Activated T-cell treated with anti-CD3 and anti-CD28 coated beads, Interleukin-2, amount 50 U/mL, for 48 hours (primary cell): ENCODE measurements at places on chromosomes 16 and 17.
A peak's percentile ranks its signal among the peaks of the same experiment; 100 is the strongest.

DNA sequence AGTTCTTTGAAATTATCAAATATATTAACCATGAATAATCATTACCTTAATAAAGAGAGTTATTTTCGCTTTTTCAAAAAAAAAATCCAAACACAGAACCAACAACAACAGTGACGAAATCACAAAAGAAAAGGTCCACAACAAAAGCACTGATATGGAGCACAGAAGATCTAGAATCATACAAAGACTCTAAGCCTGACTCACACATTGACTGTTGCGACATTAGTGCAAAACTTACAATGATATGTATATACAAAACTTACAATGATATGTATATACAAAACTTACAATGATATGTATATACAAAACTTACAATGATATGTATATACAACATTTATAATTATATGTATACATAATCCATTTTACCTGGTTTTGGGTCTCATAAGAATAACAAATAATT is 117.7 kb downstream of the USP22 start:
- no peak for DNase-seq

GRCh38 chr17:37097154-37097553 is 148.4 kb downstream of the AATF start:
- no peak for DNase-seq

DNA sequence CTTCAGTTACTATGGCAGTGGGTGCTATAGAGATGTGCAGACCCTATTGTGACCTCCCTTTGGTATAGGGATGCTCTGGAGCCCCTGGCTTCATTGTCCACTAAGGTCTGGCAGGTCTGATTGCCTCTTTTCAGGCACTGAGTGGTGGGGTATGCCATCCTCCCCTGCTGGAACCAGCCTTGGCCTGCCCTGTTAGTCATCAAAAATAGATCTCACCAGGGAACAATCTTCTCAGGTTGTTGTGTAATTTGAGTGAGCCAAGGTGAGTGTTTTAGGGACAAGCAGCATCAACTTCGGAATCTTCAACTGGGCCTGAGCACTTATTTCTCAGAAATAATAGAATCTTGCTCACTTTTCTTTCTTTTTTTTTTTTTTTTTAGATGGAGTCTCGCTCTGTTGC is 19.6 kb downstream of the HMOX2 start:
- no peak for DNase-seq

- no peak for DNase-seq
These were observed 68.0 kb upstream of the MRTFB start for GRCh38 chr16:14003074-14003570.

DNA sequence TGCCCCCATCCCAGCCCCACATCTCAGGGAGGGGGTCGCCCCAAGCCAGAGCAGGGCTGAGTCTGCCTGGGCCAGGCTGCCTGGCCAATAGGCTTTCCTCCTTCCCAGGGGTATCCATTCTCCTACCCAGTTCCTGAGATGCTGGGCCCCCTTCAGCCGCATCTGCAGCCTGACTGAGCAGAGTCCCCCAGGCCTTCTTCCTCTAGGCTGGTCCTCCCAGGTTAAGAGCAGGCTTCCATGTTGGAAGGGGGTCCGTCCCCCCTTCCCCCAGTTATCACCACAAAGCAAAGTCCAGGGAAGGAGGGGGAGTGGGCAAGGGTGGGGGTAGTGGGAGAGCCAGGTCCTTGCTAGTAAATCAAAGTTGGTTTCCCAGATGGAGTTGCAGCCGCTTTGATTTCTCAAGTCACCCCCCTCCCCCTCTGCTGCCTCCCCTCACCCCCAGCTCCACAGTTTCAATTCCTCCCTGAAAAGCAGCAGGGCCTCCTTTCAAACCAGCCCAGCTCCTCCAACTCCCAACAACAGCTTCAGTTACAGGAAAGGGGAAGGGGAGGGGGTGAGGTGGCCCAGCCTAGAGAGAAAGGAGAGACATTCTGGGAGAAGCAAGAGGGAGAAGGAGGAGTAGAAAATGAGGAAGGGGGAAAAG is 9.5 kb upstream of the FZD2 start:
- no peak for DNase-seq

DNA sequence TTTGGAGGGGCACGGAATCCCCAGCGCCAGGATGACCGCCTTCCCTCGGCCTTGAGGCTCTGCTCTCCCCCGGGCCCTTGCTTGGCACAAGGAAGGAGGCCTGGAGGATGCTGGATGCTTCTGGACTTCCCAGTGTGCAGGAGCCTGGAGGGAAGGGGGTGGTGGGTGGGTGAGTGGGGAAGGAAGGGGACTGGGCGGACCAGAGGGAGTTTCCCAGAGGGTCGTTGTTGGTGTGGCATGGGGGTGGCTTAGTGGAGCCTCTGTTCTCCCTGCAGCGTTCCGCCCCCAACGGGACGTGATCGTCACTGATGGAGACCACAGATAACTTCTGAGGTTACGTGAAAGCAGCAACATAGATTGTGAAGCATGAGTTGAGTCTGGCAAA is 140.0 kb downstream of the IRF8 start:
- peak; percentile 35 for DNase-seq

DNA sequence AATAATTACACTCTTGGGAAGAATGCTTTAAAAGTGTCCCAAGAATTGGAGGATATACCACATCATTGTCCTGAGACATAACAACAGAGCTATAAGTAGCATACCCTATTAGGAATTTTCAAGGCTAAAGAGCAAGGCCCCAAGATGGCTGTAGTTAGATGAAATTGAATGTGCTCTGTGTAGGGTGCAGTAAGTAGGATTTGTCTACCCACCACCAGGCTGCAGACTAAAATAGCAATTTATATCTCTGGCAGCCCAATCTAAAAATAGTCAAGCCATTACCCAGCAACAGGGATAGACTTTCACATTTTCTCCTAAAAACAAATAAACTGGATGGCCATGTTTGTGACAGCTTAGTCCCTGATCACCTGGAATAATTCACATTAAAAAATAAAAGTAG is 5.6 kb downstream of the MMD start:
- no peak for DNase-seq

DNA sequence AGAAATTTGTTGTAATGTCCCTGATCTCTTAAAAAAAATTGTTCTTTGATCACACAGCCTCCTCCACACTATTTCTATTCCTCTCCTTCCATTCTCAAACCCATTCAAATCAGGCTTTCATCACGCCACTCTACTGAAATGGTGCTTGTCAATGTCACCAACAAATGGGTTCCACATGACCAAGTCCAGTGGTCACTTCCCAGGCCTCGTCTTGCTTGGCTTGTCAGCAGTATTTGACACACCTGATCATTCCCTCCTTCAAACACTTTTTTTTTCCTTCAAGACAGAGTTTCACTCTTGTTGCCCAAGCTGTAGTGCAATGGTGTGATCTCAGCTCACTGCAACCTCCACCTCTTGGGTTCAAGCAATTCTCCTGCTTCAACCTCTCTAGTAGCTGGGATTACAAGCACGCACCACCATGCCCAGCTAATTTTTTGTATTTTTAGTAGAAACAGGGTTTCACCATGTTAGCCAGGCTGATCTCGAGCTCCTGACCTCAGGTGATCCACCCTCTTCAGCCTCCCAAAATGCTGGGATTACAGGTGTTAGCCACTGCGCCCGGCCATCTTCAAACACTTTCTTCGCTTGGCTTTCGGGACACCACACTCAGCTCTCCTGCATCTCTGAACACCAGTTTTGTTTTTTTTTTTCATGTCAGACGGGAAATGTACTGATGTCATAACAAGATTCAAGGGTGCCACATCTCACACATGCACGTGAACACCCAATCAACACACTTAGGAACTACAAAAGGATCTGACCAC is 18.3 kb downstream of the NQO1 start:
- DNase-seq: no peak

GRCh38 chr17:46777943-46778915 is 40.3 kb downstream of the WNT3 start:
- no peak for DNase-seq

- DNase-seq: no peak
These were observed 96.9 kb upstream of the KCNJ16 start for GRCh38 chr17:69978056-69978646.

DNA sequence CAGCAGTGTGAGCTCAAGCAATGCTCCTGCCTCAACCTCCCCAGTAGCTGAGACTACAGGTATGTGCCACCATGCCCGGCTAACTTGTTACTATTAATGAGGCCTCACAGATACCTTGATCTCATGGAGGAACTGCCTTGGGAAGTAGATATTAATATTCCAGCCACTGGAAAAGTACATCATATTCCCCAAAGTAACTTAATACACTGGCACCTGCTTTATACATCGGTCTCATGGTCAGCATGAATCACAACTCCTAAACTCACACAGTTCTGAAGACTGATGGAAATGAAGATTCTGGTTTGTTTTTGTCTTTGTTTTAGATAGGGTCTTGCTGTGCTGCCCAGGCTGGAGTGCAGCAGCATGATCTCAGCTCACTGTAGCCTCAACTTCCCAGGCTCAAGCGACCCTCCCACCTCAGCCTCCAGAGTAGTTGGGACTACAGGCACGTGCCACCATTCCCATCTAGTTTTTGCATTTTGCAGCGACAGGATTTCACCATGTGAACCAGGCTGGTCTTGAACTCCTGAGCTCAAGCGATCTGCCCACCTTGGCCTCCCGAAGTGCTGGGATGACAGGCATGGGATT is 28.2 kb downstream of the ADCY9 start:
- no peak for DNase-seq

DNA sequence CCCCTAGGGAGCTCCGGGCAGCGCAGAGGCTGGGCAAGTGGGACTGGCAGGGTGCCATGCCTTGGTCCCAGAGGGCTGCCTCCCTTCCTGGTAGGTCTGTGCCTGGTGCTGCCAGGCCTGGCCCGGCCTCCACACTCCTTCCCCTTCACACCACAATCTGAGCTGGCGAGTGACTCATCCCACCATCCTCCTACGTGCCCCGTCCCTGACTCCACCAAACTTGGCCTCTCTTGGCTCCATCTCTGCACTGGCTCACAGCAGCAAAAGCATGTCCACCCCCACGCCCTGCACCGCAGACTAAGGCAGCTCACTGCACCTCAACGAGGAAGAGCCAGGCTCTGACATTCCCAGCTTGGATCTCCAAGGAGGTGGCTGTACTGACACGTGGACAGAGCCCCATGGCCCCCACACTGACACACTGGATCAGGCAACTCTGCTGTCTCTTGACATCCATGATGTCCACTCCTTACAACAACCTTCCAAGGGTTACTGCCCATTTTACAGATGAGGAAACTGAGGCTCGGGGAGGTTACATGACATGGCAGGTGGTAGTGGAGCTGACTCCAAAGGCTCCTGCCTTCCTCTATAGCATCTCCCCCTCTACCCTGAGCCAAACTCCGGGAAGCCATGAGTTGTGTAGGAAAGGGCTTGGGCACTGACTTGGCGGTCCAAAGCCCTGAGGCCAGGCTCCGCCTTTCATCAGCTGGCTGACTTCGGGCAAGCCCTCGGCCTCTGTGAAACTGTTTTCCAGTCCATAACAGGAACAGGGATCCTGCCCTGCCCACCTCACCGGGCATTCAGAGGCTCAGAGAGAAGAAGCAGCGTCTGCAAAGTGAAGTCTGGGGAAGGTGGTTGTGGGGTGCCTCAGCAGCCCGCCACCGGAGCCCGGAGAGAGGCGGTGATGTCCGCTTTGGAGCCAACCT is 20.1 kb upstream of the KRT19 start:
- peak; percentile 88 for DNase-seq

GRCh38 chr17:54559883-54560282 is 340.8 kb upstream of the TOM1L1 start:
- no peak for DNase-seq

DNA sequence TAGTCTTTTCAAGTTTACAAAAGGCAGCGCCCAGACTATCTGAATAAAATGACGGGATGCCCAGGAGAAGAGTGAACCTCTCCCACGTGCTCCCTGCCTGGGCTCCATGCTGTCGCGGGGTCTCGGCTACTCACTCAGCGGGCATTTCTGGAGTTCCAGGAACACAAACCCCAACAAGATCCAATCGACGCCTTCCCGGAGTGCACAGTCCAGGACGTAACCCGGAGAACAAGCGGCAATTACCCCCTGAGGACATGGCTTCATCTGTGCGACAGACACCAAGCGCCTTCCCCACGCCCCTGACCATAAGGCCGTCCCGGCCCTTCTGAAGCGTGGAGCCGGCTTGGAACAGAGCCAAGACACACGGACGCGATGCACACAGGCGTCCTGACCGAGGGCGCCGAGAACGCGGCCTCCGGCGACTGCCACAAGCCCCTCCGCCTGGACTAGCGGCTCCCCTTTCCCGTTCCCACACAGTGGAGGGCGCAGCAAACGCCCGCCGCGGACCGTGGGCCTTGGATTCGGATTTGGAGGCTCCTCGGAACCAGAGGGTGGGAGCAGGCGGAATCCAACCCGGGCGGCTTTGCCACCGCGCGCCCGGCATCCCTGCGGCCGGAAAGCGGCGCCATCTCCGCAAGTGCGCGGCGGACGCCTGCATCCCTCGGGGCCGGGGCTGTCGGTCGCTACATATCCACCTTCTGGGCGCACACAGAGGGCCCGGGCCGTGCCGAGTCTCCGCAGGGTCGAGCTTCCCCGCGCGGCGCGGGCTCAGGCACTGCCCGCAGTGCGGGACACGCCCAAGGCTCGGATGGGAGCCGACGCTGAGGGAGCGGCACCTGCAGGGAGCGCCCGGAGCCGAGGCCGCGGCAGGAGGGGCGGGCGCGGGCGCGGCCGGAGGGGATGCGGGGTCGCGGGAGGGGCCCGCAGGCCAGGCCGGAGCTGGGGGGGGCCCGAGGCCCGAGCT is 725 bp downstream of the ABCA3 start:
- DNase-seq: peak; percentile 67

DNA sequence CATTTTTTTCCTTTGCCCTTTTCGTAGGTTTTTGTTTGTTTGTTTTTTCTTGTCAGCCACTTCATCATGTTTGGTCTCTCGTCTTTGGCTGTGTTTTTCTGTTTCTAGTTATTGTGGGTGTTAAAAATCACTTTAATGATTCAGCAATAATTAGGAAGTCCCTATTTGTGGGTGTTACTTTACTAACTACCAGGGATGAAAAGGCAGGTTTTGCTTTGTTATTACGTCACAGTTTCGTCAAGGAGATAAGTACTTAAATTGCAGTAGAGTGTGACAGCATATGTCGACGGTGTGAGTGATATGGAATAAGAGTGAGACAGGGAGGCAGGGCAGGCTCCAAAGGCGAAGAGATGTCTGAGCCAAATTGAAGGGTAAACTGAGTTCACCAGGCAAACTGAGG is 479.6 kb downstream of the WWOX start:
- DNase-seq: no peak

DNA sequence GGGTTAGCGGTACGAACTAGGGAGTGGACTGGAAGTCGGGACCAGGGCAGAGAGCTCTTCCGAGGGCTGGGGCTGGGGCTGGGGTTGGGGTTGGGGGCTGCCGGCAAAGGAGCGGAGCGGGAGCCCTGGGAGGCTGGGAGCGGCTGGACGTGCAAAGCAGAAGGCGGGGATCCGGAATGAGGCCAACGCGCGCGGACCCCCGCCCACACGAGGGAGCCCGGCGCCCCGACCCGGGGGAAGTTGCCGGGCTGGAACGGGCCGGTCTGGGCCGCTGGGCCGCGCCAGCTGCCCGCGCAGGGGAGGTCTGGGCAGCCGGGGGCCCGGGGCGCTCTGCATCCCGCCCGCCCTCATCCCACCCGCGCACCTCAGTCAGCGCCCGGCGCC is 323 bp downstream of the ST3GAL2 start:
- DNase-seq: peak; percentile 30

GRCh38 chr17:28811651-28812090 is 30.9 kb downstream of the FAM222B start:
- no peak for DNase-seq
